ENCODE measurements at places on chromosomes 3 and 15.

- no peak for DNase-seq
Observed at GRCh38 chr15:66515901-66516322, 10.8 kb downstream of the ZWILCH start.

GRCh38 chr3:196321162-196321561 is 3.1 kb upstream of the DYNLT2B start:
- no peak for DNase-seq

DNA sequence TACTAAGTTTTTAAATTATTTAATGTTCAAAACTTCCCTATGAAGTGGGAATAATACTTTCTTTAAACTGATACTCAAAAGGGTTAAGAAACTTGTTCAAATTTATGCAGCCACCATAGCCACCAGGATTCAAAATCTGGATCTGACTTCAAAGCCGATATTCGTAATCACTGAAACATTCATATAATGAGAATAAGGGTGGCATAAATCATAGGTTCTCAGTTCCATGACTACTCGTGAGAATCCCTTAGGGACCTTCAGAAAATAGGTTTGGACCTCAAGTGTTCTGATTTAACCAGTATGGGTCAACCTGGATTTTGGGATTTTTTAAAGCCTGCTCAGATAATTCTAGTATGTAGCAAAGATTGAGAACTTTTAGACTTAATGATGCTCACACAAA is 160.6 kb downstream of the RBMS3 start:
- no peak for DNase-seq

DNA sequence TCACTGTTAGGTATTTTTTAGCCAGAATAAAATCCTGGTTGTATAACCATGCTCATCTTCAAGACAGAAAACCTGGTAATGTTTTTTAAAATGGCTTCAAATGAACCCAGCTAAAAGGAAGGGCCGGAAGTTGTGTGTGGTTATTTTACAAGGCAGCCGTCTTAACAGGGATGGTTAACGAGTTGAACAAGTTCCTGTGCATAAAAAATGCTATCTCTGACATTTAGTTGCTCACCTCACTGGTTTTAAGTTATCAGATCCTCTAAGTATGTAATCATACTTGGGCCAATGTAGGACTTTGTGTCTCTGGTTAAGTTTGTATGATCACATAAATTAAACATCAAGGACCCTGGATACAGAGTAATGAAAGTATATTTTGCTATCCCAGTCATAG is 2.1 kb downstream of the ATP11B start:
- peak; percentile 26 for DNase-seq

GRCh38 chr3:44411031-44411645 is 66.3 kb downstream of the ZNF445 start:
- no peak for DNase-seq

Data from muscle of back (tissue), 13 donors.